ENCODE measurements at places on chromosomes 3 and 15.

DNA sequence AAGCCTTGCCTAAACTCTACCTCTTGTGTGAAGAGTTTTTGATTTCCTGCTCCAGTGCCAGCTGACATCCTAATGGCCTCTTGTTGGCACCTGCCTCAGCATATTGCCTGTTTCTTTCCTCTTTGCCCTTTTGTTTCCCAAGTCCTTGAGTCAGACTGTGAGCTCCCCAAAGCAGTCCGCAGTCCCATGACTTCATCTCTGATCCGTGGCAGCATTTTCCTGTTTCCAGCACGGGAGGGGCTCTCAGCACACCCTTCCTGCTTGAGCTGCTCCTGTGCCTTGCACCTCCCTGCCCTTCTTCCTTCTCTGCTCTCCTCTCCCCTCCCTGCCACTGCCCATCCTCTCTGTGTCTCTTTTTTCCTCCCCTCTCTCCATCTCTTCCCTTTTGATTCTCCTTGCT is 179.6 kb downstream of the EPHB1 start:
- DNase-seq: no peak

- no peak for DNase-seq
Observed at GRCh38 chr3:106144030-106144429, 275.2 kb upstream of the CBLB start.

DNA sequence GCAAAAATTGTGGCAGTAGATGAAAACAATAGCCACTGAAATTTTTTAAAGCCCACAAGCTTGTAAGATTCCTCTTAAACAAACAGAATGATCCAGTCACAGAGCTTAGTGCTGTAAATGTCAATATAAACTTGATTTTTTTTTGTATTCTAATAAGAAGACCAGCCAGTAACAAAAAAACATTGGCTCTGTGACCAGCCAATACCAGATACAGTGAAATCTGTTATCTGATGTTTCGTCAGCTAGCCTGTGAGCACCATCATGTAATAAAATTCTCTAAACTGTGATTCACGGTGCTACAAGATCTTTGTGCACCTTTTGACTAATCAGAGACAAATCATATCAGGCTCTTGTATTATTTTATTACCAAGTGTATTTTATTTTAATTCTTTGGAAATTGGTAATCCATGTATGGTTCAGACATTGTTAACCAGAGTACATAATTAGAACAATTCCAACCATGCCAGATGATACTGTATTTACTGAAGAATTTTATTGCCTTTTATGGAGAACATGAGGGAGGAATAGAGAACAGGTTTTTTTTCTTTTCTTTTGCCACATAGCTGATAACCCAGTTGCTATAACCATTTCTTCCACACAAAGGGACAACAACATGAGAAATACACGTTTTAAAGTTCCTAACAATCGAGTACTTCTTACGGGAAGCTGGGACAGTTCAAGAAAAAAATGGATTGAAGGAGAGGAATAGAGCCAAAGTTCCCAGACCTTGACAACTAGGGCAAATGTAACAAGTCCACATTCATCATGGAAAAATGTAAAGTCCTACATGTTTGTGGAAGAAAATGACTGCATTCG is 71.9 kb downstream of the FILIP1L start:
- DNase-seq: peak; percentile 91

DNA sequence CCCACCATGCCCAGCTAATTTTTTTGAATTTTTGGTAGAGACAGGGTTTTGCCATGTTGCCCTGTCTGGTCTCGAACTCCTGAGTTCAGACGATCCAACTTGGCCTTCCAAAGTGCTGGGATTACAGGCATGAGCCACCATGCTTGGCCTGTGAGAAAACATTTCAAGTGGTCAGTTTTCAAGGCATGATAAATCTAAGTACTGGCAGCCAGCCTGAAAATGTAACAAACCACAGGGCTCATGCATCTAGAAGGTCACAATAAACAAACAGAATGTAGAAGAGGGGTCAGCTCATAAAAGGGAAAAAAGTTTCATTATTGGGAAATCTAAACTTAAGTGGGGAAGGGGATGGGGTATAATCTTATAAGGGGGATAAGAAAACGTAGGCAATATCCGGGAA is 39.9 kb downstream of the PPCDC start:
- DNase-seq: peak; percentile 64

DNA sequence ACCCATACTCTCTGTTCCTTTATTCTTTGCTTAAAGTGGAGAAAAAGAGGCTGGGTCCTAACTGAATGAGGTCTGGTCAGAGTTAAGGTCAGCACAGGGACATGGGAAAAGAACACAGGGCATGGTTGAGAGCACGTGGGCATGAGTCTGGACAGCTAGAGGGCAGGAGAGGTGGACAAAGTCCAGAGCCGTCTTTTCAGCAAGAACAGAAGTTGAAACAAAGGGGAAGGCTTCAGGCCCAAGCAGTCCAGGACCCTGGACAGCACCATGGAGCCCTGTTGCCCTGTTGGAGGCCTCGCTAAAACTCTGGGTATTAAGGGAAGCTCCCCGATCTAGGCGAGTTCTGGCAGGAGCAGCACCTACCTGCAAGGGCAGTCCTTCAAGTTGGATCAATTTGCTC is 50.7 kb downstream of the XYLB start:
- DNase-seq: peak; percentile 18

DNA sequence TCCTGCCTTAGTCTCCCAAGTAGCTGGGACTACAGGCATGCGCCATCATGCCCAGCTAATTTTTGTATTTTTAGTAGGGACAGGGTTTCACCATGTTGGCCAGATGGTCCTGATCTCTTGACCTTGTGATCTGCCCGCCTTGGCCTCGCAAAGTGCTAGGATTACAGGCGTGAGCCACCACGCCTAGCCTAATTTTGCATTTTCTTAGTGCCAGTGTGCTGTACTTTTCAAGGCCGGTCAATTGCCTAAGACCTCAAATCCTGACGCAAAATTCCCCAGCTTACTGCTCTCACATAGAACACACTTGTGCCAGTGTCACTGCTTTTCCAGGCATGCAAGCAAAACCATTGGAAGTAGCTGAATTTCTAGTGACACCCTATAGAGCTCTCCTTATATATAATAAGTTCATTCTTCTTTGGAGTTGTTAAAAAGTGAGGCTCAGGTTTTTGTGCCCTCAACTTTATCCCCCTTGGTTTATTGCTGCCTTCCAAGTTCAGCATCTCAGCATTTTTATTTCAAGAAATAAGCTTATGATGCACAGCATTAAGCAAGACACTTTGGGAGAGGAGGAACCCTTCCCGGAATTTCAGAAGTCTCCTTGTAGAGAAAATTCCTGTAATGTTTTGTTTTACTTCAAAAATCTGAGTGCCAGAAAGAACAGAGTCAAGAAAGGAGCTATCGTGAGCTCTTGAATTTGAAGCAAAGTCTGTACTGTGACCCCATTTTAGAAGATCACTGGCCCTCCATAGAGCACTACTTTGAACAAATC is 93.2 kb downstream of the FILIP1L start:
- DNase-seq: no peak

DNA sequence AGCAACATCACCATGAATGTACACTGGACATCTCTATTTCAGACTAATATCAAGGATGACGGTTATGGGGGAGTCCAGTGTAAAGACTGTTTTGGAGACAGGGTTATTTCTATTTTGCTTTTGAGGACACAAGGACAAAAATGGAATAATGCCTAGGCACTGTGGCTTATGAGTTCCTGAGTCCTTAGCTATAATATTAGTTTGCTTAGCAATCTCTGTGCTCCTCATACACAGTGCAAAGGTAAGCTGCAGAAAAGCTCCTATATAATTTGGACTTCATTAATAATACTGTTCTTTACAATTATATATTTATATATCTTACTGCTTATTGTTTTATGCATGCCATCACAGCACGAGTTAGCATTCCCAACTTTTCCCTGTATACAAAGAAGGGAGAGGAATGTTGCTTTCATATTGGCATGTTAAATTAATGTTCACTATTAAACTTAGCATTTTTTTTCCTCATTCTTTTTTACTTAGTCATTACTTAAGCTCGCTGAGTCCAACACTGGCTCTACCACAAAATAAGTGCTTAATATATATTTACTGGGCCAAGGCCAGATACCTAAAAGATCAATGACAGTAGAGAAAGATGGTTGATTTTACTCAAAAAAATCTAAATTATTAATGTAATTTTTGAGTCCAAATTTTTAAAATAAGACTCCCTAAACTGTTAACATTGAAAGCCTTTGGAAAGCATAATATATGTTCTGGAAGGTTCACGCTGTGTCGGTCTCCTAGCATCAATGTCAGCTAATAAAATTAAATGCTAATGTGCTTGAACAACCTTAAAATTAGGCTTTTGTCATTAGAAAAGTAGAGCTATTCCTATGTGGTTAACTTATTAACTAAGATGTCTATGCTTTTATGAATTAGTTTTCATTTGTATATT is 13.8 kb downstream of the THBS1 start:
- DNase-seq: peak; percentile 70

GRCh38 chr15:44584162-44584749 is 47.3 kb downstream of the EIF3J start:
- peak; percentile 41 for DNase-seq

DNA sequence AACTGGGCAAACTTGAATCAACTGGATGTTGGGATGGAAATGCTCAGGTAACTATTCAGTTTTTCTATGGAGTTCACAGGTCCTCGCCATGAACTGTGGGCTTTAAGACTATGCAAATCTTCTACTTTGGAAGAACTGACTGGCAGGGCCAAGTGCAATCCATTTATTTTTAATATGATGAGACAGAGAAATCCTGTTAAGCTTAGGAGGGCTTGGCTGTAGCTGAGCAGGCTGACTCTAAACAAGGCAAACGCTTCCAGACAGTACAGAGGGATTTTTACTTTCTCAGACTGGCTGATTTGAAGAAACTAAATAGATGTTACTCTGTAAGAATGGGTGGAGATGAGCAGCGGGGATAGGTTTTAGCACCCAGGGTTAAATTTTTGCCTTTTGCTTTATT is 194.2 kb upstream of the ICE2 start:
- no peak for DNase-seq

DNA sequence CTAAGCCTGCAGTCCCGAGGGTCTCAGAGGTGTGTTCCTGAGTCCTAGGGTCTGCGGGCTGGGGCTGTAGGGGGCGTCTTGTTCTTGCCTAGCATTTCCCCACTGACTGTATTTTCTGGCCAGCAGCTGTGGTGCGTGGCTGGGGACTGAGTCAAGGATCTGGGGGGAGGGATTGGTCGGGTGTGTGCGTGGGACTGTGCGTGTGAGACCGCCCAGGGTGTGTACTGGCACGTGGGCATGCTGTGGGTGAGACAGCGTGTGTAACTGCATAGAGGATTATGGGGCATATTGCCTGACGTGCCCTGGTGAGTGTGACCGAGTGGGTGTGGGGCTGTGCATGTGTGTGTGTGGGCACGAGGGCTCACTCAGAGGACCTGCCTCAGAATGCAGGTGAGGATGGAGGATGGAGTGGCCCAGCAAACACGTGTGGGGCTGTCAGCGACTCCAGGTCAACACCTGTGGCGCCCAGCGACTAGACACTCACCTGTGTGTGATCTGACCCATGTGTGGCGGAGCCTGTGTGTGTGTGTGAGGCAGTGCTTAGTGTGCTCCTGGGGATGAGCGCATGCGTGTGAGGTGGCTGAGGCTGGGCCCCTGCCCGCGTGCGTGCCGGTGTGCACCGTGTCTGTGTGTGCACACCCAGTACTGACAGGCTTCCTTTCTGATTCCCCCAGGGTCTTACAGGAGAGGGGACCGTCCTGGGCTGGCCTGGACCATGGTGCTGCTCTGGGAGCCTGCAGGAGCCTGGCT is 20.9 kb downstream of the FBLN2 start:
- no peak for DNase-seq

DNA sequence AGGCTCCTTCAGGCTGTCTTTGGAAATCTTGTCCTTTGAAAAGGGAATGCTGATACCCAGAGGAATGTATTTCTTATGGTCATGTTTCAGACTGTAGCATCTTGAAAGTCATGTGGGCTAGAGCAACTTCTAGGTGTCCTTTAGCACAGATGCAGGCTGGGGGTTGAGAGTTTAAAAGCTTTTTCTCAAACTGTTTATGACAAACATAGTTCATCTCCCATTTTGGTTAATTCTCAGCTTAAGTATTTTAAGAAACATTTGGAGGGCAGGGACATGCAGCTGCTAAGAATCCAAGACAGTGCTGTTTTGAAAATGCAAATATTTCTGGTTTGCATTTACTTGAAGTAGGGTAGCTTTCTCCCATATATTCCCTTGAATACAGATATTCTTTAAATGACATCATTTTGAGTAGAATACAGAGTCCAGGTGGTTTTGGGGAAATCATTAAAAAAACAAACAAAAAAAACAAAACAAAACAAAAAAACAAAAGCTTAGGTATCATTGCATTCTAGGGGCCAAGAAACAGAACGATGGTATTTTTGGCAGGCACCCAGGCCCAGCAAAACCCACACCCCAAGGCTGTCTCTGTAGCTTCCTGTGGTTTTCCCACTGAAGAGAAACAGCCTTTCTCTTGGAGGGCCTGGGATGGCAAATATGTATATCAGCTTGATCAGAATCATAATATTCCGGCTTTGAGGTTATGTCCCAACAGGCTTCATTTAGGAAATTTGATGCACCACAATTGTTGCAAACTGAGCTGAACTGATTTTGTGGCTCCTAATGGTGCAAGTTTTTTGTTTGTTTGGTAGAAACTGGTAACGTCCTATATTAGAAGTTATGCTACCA is 120.0 kb downstream of the ATG7 start:
- DNase-seq: peak; percentile 81

Measured in EL (cell line).